ENCODE measurements at places on chromosomes 5 and 9. TPM values are rescaled to one million over a fixed set of nuclear protein-coding genes. Genes with fewer than 3 reads are reported as not detected.

The SOX30 gene
- total RNA-seq, result not detected

The IFNA2 gene
- not detected for total RNA-seq

The MLANA gene
- total RNA-seq, result not detected

The HSPB3 gene
- not detected for total RNA-seq

The SH3RF2 gene
- 2.9 TPM for total RNA-seq

The TDRD7 gene
- 10.8 TPM for total RNA-seq

The OLFML2A gene
- total RNA-seq, result 28.2 TPM

The MED22 gene
- total RNA-seq, result 20.7 TPM

The SLC36A3 gene
- total RNA-seq, result not detected

The RASGEF1C gene
- total RNA-seq, result 0.23 TPM

The GRIN1 gene
- 0.53 TPM for total RNA-seq

The ADAMTS19 gene
- not detected for total RNA-seq

The NR2F1-AS1 gene
- total RNA-seq, result 4.0 TPM

The DAB2 gene
- 7.6 TPM for total RNA-seq

The CYSRT1 gene
- 5.1 TPM for total RNA-seq

The PCDHGB2 gene
- total RNA-seq, result 0.11 TPM

The GPR150 gene
- total RNA-seq, result 0.16 TPM

The LRRC26 gene
- 0.59 TPM for total RNA-seq

The PKN3 gene
- 12.2 TPM for total RNA-seq

The TMEM252 gene
- total RNA-seq, result not detected

The ARID3C gene
- 0.16 TPM for total RNA-seq

The TRIM7 gene
- 40.3 TPM for total RNA-seq

The CERT1 gene
- total RNA-seq, result 22.5 TPM

The ZNF474 gene
- total RNA-seq, result 0.19 TPM

The IL4 gene
- total RNA-seq, result not detected

The PPIC gene
- 17.9 TPM for total RNA-seq

The FOXD4L4 gene
- total RNA-seq, result not detected

The PCDHGB7 gene
- 0.10 TPM for total RNA-seq
